ENCODE measurements at places on chromosomes 11 and 22.

DNA sequence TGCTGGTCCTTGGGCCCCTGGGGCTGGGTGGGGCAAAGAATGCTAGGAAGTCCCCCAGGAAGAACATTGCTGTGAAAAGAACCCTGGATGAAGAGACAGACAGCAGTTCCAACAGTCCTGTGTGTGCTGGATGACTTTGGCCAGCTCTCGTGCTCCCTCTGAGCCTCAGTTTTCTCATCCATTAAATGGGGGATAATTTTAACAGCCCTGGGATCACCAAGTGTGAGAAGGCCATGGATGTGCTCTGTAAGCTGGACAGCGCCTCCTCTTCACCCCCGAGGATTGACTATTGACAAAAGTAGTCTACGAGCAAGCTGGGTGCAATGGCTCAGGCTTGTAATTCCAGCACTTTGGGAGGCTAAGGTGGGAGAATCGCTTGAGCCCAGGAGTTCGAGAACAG lies 2.5 kb downstream of the LARGE2 start:
- DNase-seq: no peak

DNA sequence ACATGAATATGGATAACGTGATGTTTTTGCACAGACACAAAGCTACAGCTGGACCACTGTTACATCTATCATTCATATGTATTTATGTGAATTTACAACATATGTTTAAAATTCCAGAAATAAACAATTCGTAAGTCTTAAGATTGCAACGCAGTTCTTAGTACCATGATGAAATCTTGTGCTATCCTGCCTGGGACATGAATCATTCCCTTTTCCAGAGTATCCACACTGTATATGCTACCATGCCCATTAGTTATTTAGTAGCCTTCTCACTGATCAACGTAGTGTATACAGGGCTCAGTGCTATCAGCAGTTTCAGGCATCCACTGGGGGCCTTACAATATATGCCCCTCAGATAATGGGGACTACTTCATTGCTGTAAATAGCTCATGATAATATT lies 4.3 kb downstream of the ATL3 start:
- no peak for DNase-seq

GRCh38 chr11:1458340-1459218 lies 28.0 kb downstream of the MOB2 start:
- DNase-seq: peak; percentile 62

DNA sequence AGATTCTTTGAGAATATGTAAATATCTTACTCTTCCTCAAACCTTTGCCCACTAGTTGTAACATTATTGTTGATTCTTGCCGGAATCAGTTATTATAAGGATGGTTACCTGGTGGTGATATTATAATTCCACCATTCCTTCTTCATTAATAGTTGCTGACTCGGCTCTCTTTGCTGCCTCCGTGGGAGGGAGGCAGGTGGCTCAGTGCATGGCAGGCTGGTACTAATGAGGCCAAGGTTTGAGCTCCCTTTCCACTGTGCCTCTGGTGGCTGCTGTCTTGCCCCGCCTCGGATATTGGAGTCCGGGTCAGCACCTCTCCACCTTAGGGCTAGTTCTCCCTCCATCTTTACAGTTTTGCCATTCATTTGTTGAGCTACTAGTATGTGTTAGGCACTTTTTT lies 12.7 kb downstream of the CD6 start:
- no peak for DNase-seq

DNA sequence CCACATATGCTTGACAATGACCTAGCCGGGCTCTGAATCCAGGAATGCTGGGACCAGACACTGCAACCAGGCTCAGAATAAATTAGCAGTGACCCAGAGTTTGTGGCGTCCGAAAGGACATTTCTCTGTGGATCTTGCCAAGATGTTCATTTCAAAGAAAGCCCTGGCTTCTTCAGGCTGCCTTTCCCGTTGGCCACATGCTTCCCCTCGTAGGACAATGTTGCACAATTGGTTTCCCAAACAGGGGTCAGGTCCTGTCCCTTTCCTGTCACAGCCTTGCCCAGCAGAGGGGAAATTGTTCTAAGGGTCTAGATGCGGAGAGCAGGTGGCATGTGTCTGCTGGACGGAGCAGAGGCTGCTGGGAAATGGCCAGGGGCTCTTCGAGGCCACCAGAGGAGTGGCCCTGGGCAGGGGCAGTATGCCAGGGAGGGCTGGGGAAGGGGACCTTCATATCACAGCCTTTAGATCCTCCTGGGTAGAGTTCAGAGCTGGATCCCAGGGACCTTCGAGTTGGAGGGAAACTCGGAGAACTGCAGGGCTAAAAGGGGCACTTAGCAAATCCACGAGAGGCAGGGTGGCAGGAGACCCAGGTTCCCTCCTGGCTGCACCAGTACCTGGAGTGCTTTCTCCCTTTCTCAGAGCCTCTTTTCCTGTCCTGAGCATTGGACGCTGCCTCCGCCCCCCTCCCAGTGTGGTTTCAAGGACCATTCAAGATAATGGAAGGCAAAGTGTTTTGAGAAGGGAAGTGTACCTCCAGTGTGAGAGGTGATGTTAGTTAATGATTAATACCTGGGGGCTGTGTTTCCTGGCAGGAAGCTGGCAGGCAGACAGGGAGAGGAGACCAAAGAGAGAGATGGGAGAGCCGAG lies 42.3 kb downstream of the C11orf96 start:
- DNase-seq: peak; percentile 81

GRCh38 chr22:23145878-23146470 lies 697 bp downstream of the RAB36 start:
- DNase-seq: no peak

GRCh38 chr11:44310206-44310462 lies 195 bp upstream of the ALX4 start:
- DNase-seq: peak; percentile 56

- no peak for DNase-seq
Measured at GRCh38 chr11:26470992-26471391, 101.1 kb downstream of the MUC15 start.

- no peak for DNase-seq
Measured at GRCh38 chr11:82734120-82734479, 436 bp upstream of the FAM181B start.

DNA sequence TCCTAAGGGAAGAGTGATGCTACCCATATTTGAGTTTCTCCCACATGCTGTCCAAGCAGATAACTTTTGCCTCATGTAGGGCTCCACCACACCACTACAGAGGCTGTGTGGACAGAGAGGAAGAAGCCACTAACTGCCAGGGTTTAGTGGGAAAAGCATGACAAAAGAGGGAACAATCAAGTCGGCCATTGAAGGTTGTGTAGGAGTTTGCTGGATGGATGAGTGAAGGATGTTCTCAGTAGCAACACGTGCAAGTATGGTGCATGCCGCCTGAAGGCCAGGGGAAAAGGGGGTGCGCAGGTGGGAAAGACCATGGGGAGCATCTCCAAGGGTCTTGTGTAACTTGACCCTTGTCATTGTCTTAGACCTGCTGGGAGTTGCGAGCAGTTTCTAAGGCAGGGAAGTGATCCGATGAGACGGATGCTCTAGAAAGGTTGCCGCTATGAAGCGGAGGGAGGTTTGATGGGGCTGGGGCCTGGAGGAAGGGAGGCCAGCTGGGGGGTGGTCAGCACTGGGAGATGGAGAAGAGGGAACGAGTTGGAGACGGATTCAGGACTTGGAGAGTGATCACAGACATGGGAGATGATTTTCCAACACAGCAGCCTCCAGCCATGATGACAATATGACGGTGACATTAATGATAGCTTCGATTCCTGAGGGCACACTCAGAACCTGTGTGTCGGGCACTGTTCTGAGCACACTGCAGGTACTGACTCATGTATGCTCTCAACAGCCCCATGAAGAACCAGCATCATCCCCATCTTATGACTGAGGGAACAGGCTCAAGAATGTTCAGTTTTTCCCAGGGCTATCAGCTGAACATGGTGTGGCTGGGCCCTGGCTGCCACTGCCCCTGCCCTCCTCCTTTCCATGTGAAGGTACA lies 53.7 kb downstream of the CD6 start:
- no peak for DNase-seq

GRCh38 chr11:79963856-79964645 lies 523.2 kb upstream of the TENM4 start:
- DNase-seq: no peak

DNA sequence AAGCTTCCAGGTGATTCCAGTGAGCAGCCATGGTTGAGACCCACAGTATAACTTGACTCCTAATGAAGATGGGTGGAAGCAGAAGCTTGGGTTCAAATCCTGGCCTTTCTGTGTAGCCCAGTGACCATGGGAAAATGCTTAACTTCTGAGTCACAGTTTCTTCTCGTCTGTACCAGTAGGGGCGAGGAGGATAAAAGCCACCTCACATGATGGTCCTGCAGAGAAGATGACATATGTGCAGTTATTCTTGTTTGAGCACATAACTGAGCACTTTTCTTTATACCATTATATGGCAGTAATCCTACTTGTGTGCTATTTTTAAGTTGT lies 4.9 kb downstream of the TMEM109 start:
- DNase-seq: no peak

GRCh38 chr11:4092026-4092425 lies 2.6 kb upstream of the RRM1 start:
- no peak for DNase-seq

GRCh38 chr22:28774378-28774777 lies 1.9 kb downstream of the CCDC117 start:
- no peak for DNase-seq

GRCh38 chr22:48488149-48488551 lies 1339.5 kb downstream of the BRD1 start:
- no peak for DNase-seq

GRCh38 chr11:104705490-104706190 lies 192.6 kb downstream of the CASP12 start:
- DNase-seq: no peak

DNA sequence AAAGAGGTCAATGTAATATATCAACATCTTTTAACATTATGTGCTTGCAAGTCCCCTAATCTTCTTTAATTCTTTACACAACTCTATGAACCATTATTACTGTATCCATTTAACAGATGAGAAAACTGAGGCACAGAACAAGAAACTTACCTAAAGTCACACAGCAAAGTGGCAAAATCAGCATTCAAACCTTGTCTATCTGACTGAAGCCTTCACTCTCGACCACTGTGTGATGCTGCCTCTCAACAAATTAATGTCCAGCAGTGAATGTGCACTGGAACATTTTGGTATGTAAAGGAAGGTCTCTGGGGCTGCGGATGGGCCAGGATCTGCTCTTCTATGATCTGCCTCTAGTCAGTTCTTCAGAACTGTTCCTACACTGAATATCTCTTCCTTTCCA lies 42.1 kb downstream of the PRCP start:
- no peak for DNase-seq

DNA sequence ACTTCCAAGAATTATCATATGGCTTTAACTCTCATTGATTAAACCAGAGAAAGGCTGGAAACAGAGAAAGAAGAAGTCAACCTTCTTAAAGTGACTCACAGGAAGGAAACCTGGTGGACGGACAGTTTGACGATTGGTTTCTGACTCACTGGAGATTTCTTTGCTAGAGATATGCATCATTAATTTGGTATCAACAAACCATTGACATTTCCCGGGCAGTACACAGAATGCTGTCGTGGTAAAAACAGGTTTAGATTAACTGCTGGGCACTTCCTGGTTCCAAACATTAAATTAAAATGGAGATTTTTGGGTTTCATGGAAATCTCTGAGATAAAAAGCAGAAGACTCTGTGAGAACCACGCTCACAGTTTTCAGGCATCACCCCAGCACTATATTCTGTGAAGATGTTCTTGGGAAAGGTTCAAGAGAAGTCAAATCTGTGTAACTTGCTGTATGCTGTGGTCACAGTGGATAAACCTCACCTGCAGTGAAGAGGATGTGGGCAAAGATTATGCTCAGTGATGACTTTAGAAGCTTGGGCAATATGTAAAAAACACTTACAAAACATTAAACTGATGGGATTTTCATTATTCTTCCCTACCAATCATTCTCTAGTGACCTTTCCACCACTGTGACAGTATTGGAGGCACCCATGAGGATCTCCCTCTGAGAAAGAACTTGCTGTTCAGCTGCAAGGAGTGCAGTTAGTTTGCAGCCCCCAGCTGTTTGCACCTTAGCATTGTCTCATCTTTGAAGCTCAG lies 61.1 kb upstream of the CD44 start:
- DNase-seq: peak; percentile 44

All from DMS79 treated with DMSO at 0.1 percent for 48 hours (cell line).